ENCODE measurements at places on chromosomes 4 and X. TPM values are rescaled to one million over a fixed set of nuclear protein-coding genes. Genes with fewer than 3 reads are reported as not detected.

DNA sequence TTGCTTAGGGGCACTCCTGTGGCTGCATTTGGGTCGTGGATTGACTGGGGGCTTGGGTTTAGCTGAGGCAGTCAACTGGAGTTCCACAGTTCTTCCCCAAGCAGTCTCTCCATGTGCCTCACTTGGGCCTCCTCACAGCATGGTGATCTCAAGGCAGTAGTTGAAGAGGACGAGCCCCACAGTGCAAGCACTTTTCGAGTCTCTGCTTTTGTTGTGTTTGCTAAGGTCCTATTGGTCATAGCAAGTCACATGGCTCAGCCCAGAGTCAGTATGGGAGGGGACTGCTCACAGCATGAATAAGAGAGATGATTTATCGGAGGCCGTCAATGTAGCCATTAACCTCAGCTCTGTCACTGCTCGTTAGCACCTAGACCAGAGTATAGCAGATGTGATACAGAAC lies 29.7 kb downstream of the BMX start:
- no peaks in the 10 kb centered on the region for H3K4me1 ChIP-seq

DNA sequence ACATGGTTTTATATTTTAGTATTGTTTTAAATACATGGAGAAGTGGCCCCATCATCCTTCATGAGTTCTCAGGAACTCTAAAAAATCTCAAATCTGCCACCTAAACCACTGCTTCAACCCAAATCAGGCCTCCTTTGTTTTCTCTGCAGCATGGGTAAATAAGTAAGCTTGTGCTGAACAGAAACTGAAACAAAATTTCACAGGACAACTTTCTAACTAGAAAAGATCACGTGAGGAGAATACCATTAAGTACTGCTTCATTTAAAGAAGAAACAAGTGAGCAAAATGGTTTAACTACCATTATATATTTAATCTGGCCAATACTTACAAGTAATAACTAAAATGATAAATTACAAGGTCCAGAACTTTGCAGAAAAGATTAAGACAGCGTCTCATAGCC lies 2.5 kb downstream of the ARAP2 start:
- no peaks in the 10 kb centered on the region for H3K27me3 ChIP-seq
- peaks cover 9% of the 10 kb centered on the region for H3K36me3 ChIP-seq
- no peak for DNase-seq
- H3K4me1 ChIP-seq, result peaks cover 13% of the 10 kb centered on the region

DNA sequence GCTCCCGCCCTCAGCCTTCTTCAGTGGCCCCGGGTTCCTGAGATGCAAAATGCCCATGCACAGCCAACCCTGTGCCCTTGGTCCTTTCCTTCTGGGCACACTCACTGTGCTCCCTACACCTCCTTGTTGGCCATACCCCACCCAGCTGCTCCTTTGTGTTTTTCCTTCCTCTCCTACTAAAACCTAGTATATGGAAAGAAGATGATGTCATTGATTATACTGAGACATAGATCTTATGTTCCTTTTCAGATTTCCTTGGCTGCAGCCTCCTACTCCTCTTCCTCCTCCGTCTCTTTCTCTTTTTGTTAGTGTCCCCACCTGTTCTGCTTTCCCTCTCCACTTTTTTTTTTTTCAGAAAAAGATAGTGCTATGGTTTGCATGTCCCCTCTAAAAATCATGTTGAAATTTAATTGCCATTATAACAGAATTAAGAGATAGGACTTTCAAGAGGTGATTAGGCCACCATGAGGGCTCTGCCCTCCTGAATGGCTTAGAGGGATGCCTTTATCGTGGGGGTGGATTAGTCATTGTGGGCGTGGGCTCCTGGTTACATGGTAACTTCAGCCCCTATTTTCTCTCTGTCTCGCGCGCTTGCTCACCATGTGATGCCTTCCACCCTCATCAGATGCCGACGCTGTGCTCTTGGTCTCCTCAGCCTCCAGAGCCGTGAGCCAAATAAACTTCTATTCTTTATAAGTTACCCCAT lies 254.9 kb upstream of the GATB start:
- H3K36me3 ChIP-seq, result no peaks in the 10 kb centered on the region
- peak overlapping the region; percentile 30 for H3K27ac ChIP-seq
- H3K27me3 ChIP-seq, result no peaks in the 10 kb centered on the region
- peaks cover 24% of the 10 kb centered on the region for H3K4me1 ChIP-seq
- DNase-seq, result no peak

- no peaks in the 10 kb centered on the region for H3K36me3 ChIP-seq
- no peak for DNase-seq
- no peak overlapping the region for H3K4me3 ChIP-seq
Observed at GRCh38 chr4:123555233-123555806, 158.7 kb downstream of the SPRY1 start.

GRCh38 chrX:38260231-38260630 lies 39.6 kb upstream of the SRPX start:
- DNase-seq, result no peak
- no peaks in the 10 kb centered on the region for H3K27me3 ChIP-seq
- H3K4me3 ChIP-seq, result no peak overlapping the region
- no peaks in the 10 kb centered on the region for H3K4me1 ChIP-seq
- H3K27ac ChIP-seq, result no peak overlapping the region
- H3K36me3 ChIP-seq, result no peaks in the 10 kb centered on the region

DNA sequence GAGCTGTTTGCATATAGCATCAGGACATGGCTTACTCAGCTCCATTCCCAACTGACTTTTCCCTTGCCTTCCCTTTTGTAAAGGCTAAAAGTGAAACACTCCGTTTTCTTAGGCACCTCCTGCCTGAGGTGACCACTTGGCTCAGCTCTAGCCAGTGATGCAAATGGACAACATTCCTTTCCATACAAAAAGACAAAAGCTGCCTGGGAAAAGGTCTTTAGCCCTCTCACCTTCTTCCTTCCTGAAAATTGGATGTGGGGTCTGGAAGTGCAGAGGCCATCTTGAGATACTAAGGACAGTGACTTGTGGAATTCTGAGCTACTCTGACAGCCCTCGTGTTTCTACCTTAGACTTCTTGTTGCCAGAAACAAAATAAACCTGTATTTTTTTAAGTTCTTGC lies 27.7 kb upstream of the SFRP2 start:
- H3K4me3 ChIP-seq, result no peak overlapping the region
- H3K27ac ChIP-seq, result no peak overlapping the region
- H3K27me3 ChIP-seq, result peaks cover 2% of the 10 kb centered on the region
- DNase-seq, result no peak
- H3K36me3 ChIP-seq, result no peaks in the 10 kb centered on the region
- H3K4me1 ChIP-seq, result peaks cover under 1% of the 10 kb centered on the region

- no peaks in the 10 kb centered on the region for H3K36me3 ChIP-seq
- peaks cover 25% of the 10 kb centered on the region for H3K27me3 ChIP-seq
- H3K27ac ChIP-seq, result no peak overlapping the region
- no peak for DNase-seq
- no peak overlapping the region for H3K4me3 ChIP-seq
- H3K4me1 ChIP-seq, result no peaks in the 10 kb centered on the region
Observed at GRCh38 chr4:13516315-13516860, 27.9 kb downstream of the NKX3-2 start.

- peak overlapping the region; percentile 44 for H3K4me3 ChIP-seq
- H3K4me1 ChIP-seq, result peaks cover 16% of the 10 kb centered on the region
- H3K27me3 ChIP-seq, result no peaks in the 10 kb centered on the region
- H3K36me3 ChIP-seq, result no peaks in the 10 kb centered on the region
Observed at GRCh38 chr4:101282076-101282844, 65.1 kb downstream of the PPP3CA start.

DNA sequence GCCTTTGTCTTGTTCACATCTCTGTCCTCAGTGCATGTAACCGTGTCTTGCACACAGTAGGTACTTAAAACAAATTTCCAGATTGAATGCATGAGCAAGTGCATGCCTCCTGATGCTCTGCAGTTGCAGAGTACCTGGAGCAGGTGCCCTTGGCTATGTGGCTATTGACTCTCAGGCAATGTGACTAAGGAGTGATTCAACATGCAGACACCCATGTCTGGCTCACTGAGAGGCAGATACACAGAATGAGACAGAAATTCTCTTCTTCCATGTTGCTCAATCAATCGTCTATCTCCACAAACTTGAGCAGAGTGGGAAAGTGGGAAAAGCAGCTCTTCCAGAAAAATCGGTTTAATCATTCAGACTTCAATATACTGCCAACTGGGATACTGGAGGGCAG lies 111.0 kb downstream of the CHRDL1 start:
- H3K27me3 ChIP-seq, result no peaks in the 10 kb centered on the region
- H3K36me3 ChIP-seq, result no peaks in the 10 kb centered on the region
- H3K4me1 ChIP-seq, result no peaks in the 10 kb centered on the region
- H3K4me3 ChIP-seq, result no peak overlapping the region

GRCh38 chr4:83644677-83645659 lies 109.1 kb downstream of the GPAT3 start:
- no peaks in the 10 kb centered on the region for H3K36me3 ChIP-seq
- H3K27me3 ChIP-seq, result peaks cover 12% of the 10 kb centered on the region
- no peak overlapping the region for H3K27ac ChIP-seq
- peaks cover 2% of the 10 kb centered on the region for H3K4me1 ChIP-seq
- no peak for DNase-seq

DNA sequence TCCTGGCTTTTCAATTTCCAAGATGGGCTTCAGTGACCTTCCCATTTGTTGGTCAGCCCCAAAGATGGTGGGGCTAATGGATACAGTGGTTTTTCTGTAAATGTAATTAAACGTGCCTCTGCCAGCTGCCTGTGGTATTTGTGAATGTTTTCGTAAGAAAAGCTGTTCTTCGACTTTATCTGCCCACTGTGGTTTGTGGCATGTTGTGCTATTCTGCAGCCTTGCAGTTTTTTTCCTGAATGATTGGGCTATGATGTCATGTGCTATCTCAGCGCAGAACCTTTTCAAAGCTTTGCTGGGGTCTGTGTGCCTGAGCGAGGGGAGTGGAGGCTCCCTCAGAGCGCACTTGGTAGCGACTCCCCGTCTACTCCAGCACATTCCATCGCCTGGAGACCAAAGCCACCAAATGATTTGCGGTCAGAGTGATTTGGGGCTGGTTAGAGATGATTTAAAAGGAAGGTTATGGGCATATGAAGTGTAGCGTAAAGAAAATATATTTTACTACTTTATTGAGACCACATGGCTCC lies 137.5 kb downstream of the PALLD start:
- DNase-seq, result no peak
- H3K4me3 ChIP-seq, result no peak overlapping the region
- peaks cover 10% of the 10 kb centered on the region for H3K4me1 ChIP-seq

GRCh38 chrX:48864210-48864609 lies 28.8 kb upstream of the PCSK1N start:
- DNase-seq, result no peak
- no peaks in the 10 kb centered on the region for H3K4me1 ChIP-seq
- H3K27me3 ChIP-seq, result peaks cover 4% of the 10 kb centered on the region
- no peaks in the 10 kb centered on the region for H3K36me3 ChIP-seq
- no peak overlapping the region for H3K4me3 ChIP-seq
- H3K27ac ChIP-seq, result no peak overlapping the region

DNA sequence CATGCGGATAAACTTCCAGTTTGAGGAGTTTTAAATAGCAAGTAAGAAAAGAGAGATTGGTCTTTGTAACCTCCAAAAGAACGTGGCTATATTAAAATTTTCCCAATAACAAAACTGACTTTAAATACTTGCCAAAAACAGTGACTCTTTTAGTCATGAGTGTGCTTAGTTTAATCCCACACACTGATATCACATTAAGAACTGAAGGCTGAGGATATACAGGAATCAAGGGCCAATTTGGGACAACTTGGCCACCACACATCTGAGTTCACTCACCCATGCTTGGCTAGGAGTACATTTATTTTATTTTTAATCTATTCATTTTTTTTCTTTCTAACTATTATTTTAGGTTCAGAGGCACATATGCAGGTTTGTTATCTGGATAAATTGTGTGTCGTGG lies 110.2 kb downstream of the APBB2 start:
- no peak for DNase-seq

DNA sequence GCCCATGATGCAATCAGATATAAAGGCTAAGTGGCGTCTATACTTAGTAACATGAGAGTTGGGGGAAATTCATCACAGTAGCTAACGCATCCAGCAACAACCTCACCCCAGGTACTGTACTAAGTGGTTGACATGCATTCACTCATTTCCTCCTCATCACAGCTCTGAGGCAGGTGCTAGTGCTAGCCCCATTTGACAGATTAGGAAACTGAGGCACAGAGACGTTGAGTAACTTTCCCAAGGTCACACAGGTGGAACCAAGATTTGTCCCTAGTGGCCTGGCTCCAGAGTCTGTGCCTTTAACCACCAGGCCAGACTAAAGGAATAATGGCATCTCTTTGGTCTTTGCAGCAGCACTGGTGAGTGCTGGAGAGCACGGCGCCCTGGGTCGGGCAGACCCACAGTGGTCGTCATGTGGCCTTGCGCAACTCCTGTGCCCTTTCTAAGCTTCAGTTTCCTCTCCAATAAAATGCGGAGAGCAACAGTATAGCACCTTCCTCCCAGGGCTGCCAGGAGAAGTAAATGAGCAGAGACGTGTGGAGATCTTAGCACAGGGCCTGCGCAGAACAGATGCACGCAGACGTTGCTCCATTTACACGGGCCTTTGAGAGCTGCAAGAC lies 186.4 kb downstream of the BCOR start:
- no peak overlapping the region for H3K4me3 ChIP-seq
- no peaks in the 10 kb centered on the region for H3K36me3 ChIP-seq
- no peaks in the 10 kb centered on the region for H3K4me1 ChIP-seq
- DNase-seq, result no peak

DNA sequence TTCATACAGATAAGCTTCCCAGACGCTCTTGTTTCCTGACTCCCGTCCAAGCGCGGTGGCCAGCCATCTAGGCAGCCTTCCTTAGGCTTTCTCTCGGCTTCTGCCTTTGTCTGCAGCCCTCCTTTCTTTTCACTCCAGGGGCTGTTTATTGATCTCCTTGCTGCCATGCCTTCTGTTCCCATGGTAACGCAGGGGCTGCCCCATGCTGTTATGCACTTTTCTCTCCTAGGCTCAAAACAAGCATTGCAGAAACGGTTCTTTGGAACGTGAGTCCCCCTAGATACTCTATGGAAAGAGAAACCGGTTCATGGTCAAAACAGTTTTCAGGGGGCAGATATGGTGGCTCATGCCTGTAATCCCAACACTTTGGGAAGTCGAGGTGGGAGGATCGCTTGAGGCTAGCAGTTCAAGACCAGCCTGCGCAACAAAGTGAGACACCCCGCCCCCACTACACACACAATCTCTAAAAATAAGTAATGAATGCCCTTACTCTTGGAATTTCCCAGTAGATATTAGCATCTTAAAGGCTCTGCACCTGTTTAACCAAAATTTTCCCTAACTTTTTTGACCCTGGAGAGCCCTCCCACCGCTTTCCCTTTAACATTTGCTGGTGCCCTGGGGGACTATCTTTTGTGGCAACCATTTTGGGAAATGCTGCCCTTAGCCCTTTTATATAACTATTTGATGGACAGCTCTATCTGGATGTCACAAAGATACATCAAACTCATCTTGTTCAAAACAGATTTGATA lies 53.9 kb upstream of the ZNF157 start:
- H3K4me1 ChIP-seq, result peaks cover 4% of the 10 kb centered on the region
- H3K4me3 ChIP-seq, result no peak overlapping the region
- no peaks in the 10 kb centered on the region for H3K27me3 ChIP-seq
- DNase-seq, result no peak

GRCh38 chr4:5753766-5754528 lies 42.9 kb downstream of the EVC start:
- no peaks in the 10 kb centered on the region for H3K4me1 ChIP-seq
- H3K27ac ChIP-seq, result no peak overlapping the region
- H3K4me3 ChIP-seq, result no peak overlapping the region
- peaks cover 2% of the 10 kb centered on the region for H3K36me3 ChIP-seq
- H3K27me3 ChIP-seq, result peaks cover 14% of the 10 kb centered on the region
- no peak for DNase-seq

- no peak for DNase-seq
- H3K36me3 ChIP-seq, result no peaks in the 10 kb centered on the region
Observed at GRCh38 chr4:42843694-42844093, 48.8 kb upstream of the GRXCR1 start.

Gene CETN2
- total RNA-seq, result 6.3 TPM

Gene EREG
- total RNA-seq, result not detected

Gene GNRHR
- not detected for total RNA-seq

Gene FGD1
- 0.11 TPM for total RNA-seq

Gene EXOC1L
- not detected for total RNA-seq

Gene FGF13
- total RNA-seq, result not detected

Gene RPS3A
- total RNA-seq, result 4,849 TPM
